Upper lobe of right lung (tissue), 1 donor: ENCODE measurements at places on chromosomes 3 and 15. TPM values are rescaled to one million over a fixed set of nuclear protein-coding genes. Genes with fewer than 3 reads are reported as not detected.

- no peak for DNase-seq
- H3K36me3 ChIP-seq: no peaks in the 10 kb centered on the region
- H3K4me1 ChIP-seq: peaks cover 25% of the 10 kb centered on the region
- H3K27me3 ChIP-seq: no peaks in the 10 kb centered on the region
Observed at GRCh38 chr3:29695643-29696198, 414.9 kb downstream of the RBMS3 start.

GRCh38 chr3:166243511-166243910, 406.3 kb upstream of the BCHE start:
- no peak overlapping the region for H3K4me3 ChIP-seq
- no peaks in the 10 kb centered on the region for H3K36me3 ChIP-seq
- H3K27ac ChIP-seq: no peak overlapping the region
- H3K27me3 ChIP-seq: no peaks in the 10 kb centered on the region
- DNase-seq: no peak
- no peaks in the 10 kb centered on the region for H3K4me1 ChIP-seq

DNA sequence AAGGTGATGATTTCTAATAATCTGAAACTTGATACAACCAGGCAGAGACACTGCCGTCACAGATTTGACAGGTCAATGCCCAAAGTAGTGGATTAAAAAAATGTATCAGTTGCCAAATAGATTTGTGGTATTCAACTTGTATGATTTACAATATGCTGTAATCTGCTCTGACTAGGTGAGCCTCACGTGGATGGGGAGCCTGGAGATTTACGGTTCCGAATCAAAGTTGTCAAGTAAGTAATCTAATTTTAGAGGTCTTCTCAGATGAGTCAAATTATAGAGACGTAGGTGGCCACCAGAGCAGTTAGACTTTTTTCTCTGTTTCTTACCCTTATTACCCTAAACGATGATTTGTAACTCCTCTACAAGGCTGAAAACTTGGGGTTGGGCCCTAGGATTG, 12.0 kb downstream of the DNAJB11 start:
- H3K4me3 ChIP-seq: no peak overlapping the region
- no peaks in the 10 kb centered on the region for H3K27me3 ChIP-seq
- no peak for DNase-seq
- no peak overlapping the region for H3K27ac ChIP-seq
- no peaks in the 10 kb centered on the region for H3K4me1 ChIP-seq

The TMC3 gene
- total RNA-seq: not detected

- no peaks in the 10 kb centered on the region for H3K27me3 ChIP-seq
- H3K27ac ChIP-seq: no peak overlapping the region
- H3K36me3 ChIP-seq: no peaks in the 10 kb centered on the region
- DNase-seq: no peak
- H3K4me1 ChIP-seq: no peaks in the 10 kb centered on the region
- H3K4me3 ChIP-seq: no peak overlapping the region
Observed at GRCh38 chr3:12308517-12308916, 19.6 kb downstream of the PPARG start.

DNA sequence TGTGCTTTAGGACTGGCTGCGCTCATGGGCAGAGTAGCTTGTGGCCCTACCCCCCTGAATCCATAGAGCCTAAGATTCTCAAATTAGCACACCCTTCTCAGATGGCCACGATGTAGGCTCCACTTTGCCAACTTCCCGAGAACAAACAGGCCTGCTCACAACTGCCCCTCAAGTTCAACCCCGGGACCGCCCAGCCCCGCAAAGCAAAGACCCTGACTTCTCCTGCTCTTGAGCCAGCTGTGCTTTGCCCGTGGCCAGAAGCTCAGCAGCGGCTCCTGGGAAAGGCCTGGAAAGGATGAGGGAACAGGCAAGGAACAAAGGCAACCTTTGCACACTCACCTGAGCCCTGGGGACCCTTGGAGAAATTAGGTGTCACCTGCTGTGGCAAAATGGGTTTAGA, 32.0 kb downstream of the CYP11A1 start:
- no peak overlapping the region for H3K27ac ChIP-seq
- peak; percentile 29 for DNase-seq
- H3K4me1 ChIP-seq: peaks cover 5% of the 10 kb centered on the region
- no peaks in the 10 kb centered on the region for H3K27me3 ChIP-seq
- no peak overlapping the region for H3K4me3 ChIP-seq
- no peaks in the 10 kb centered on the region for H3K36me3 ChIP-seq
